ENCODE measurements at places on chromosomes 1 and 21.

DNA sequence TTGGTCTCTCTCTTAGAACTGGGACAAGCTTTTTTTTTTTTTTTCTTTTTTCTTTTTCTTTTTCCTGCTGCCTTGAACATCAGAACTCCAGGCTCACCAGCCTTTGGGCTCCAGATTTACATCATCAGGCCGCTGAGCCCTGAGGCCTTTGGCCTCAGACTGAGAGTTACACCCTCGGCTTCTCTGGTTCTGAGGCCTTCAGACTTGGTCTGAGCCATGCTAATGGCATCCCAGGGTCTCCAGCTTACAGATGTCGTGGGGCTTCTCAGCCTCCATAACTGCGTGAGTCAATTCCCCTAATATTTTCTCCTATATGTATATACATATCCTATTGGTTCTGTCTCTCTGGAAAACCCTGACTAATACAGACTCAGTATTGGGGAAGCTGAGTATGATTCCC lies 36.5 kb upstream of the RC3H1 start:
- no peak for DNase-seq
- no peak overlapping the region for H3K4me3 ChIP-seq
- no peaks in the 10 kb centered on the region for H3K4me1 ChIP-seq
- no peaks in the 10 kb centered on the region for H3K27me3 ChIP-seq
- no peak overlapping the region for H3K27ac ChIP-seq

GRCh38 chr1:40773748-40774265 lies 9.8 kb upstream of the KCNQ4 start:
- no peak for DNase-seq
- H3K4me3 ChIP-seq = no peak overlapping the region
- peaks cover 43% of the 10 kb centered on the region for H3K36me3 ChIP-seq
- H3K27me3 ChIP-seq = no peaks in the 10 kb centered on the region

GRCh38 chr1:245969283-245969682 lies 537.8 kb downstream of the SMYD3 start:
- H3K36me3 ChIP-seq = no peaks in the 10 kb centered on the region
- no peak overlapping the region for H3K4me3 ChIP-seq
- no peak for DNase-seq

DNA sequence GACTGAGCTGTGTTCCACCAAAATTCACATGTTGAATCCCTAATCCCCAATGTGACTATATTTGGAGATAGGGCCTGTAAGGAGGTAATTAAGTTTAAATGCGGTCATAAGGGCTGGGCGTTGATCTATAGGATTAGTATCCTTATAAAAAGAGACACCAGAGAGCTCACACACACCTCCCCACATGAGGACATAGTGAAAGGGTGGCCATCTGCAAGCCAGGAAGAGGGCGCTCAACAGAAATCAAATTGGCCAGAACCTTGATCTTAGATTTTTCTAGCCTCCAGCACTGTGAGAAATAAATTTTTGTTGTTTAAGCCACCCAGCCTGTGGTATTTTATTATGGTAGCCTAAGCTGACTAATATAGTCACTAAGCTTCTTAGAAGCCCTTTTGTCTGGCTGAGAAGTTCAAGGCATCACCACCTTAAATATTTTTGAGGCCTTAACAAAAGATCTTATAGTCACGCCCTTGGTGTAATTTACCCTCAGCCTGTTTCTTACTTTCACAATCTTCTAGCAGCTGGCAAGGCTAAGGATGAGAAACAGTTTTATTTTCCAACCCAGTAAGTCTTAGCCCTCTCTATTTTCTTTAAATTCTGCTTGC lies 28.8 kb downstream of the GORAB start:
- H3K4me1 ChIP-seq = no peaks in the 10 kb centered on the region
- H3K4me3 ChIP-seq = no peak overlapping the region
- H3K36me3 ChIP-seq = no peaks in the 10 kb centered on the region
- no peak for DNase-seq

- peaks cover 68% of the 10 kb centered on the region for H3K27me3 ChIP-seq
- peak overlapping the region; percentile 20 for H3K4me3 ChIP-seq
- no peaks in the 10 kb centered on the region for H3K36me3 ChIP-seq
These were observed 128.7 kb upstream of the DPYD start for GRCh38 chr1:98049370-98050135.

GRCh38 chr1:183148599-183148998 lies 37.5 kb upstream of the LAMC2 start:
- DNase-seq = peak; percentile 42
- no peaks in the 10 kb centered on the region for H3K27me3 ChIP-seq
- H3K27ac ChIP-seq = peak overlapping the region; percentile 31
- peaks cover 14% of the 10 kb centered on the region for H3K4me1 ChIP-seq

DNA sequence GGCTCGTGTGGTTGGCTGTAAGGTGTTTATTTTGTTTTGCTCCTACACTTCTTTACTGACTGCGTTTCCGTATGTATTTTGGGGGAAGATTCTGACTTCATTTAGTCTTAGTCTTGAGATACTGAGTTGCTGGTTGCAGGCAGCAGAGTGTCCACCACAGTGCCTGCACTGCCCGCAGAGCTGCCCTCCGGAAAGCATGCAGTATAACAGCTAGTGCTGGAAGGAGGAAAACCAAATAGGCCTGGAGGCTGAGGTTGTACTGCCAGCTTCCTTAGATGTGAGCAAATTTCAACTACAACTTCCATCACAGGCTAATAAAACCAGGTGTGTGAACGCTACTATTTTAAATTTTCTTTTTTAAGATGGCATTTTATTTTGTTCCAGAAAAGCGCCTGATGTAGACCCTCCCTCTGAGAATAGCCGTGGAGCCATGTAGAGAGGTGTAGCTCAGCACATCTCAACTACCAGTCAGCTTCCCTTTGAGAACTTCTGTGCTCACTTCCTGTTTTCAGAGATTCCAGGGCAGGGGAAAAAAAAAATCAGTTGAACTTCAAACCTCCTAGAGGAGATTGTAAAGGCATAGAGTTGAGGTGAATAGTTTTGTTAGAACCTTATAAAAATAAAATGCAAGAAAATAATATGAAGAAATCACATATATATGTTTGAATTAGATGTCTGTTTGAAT lies 17.6 kb downstream of the LMO4 start:
- no peak overlapping the region for H3K4me3 ChIP-seq
- no peaks in the 10 kb centered on the region for H3K27me3 ChIP-seq
- peaks cover 19% of the 10 kb centered on the region for H3K4me1 ChIP-seq
- peak overlapping the region; percentile 53 for H3K27ac ChIP-seq

GRCh38 chr1:206422525-206422924 lies 47.8 kb upstream of the IKBKE start:
- peaks cover 10% of the 10 kb centered on the region for H3K36me3 ChIP-seq
- no peak for DNase-seq
- H3K27me3 ChIP-seq = no peaks in the 10 kb centered on the region
- H3K4me1 ChIP-seq = peaks cover 3% of the 10 kb centered on the region
- H3K27ac ChIP-seq = no peak overlapping the region

DNA sequence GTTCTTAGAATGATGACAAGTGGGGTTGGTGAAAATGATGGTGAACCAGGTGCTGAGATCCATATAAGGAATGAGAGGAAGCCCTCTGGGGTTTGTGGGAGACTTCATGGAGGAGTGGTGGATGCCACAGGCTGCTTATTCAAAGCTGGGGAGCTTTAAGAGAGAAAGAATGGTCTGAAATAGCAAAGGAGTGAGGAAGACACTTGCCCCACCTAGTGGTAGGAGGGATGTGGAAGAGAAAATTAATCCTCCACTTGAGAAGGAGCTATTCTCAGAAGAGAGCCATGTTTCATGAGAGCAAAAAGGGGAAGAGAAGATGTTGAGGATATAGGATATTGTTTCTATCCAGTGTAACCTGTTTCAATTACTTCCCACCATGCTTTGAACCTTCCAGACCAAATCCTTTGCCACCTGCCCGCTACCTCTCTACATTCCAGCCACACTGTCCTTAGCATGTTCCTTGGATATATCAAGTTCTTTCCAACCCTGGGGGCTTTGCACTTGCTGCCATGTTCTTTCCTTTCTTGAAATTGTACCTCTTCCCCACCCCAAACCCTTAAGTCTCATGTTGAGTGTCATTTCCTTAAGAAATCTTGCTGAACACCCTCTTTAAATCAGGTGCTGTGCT lies 19.6 kb upstream of the ZNF648 start:
- H3K4me3 ChIP-seq = no peak overlapping the region
- peaks cover 3% of the 10 kb centered on the region for H3K4me1 ChIP-seq
- no peaks in the 10 kb centered on the region for H3K36me3 ChIP-seq
- DNase-seq = peak; percentile 21
- H3K27ac ChIP-seq = no peak overlapping the region

DNA sequence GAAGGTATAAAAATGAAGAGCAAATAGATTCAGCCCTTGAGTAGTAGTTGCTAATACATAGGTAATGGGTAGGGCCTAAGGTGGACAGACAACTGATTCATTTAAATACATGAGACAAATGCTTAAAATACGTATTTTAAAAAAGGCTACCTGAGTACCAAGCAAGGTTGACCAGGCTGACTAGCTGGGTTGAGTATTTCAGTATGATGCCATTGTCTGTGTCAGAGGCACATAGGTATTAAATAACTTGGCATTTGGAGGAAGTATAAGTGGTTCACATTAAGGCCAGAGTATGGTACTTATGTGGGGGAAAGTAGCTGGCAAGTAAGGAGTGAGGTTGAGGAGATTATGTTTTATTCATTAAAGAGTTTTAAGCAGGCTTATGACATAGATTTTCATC lies 19.4 kb downstream of the NEK7 start:
- no peak overlapping the region for H3K4me3 ChIP-seq
- H3K27me3 ChIP-seq = no peaks in the 10 kb centered on the region
- H3K36me3 ChIP-seq = no peaks in the 10 kb centered on the region
- no peak overlapping the region for H3K27ac ChIP-seq

- H3K4me3 ChIP-seq = no peak overlapping the region
- H3K27me3 ChIP-seq = no peaks in the 10 kb centered on the region
- no peak for DNase-seq
- peaks cover 6% of the 10 kb centered on the region for H3K4me1 ChIP-seq
- H3K27ac ChIP-seq = no peak overlapping the region
- no peaks in the 10 kb centered on the region for H3K36me3 ChIP-seq
These were observed 25.0 kb downstream of the MCOLN2 start for GRCh38 chr1:84971957-84972356.

DNA sequence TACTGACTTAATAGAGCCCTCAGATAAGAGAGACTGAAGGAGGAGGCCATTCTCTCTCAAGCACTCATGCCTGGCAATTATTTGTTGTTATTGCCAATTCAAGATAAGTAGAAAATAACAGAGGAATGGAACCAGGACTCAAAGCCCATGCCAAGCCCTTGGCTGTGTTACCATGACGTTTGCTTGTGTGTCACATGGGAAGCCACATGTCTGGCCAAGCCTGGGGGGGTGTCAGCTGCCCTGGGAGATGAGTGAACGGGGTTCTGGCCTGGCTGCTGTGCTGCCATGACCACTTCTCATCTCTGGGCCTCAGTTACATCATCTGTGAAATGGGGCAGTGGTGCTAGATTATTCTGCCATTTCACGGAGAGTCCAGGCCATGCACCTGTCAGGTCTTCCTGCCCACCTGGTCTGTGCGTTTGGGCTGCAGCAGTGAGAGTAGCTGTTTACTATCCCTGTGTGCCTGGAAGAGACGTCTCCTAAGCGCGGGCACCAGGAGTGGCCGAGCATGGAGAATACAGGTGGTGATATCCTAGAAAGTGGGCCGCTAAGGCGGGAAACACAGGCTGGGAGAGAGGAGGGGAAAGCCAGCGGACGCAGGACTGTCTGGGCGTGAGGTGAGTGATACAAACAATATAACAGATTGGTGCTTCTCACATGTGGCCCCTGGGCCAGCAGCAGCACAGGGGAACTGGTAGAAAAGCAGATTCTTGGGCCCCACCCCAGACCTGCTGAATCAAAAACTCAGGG lies 67.8 kb downstream of the MAN1C1 start:
- H3K36me3 ChIP-seq = no peaks in the 10 kb centered on the region
- no peak overlapping the region for H3K27ac ChIP-seq
- H3K4me3 ChIP-seq = no peak overlapping the region
- no peak for DNase-seq
- peaks cover 6% of the 10 kb centered on the region for H3K4me1 ChIP-seq

DNA sequence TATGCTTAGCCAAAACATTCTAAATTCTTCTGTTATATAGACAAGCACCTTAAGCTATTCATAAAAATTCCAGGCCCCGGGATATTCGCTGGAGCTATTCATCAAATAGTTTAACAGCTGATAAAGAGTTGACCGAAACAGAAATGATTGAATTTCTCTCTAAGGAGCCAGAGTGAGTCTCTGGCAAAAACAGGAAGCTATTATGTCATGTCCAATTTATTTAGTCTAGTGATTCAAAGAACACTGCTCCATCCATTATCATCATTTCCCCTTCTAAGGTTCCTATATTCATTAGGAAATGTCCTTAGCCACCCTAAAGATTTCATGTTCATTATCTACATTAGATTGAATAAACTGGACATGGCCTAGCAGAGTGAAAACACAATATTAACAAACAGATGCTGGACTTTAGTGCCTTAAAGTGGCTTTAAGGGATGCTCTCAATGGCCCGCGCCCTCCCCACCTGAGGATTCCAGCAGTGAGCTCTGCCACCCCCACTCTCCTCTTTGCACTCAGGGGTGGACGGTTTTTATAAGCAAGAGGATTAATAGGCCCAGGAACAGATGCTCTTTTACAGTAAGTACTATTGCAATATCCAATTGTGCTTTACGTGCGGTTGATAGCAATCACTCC lies 122.1 kb upstream of the RGS1 start:
- H3K27ac ChIP-seq = no peak overlapping the region
- no peaks in the 10 kb centered on the region for H3K27me3 ChIP-seq
- DNase-seq = no peak
- peaks cover 3% of the 10 kb centered on the region for H3K4me1 ChIP-seq
- no peaks in the 10 kb centered on the region for H3K36me3 ChIP-seq

GRCh38 chr1:1128454-1129139 lies 12.7 kb upstream of the C1orf159 start:
- peak overlapping the region; percentile 64 for H3K4me3 ChIP-seq
- H3K36me3 ChIP-seq = no peaks in the 10 kb centered on the region
- peaks cover 70% of the 10 kb centered on the region for H3K4me1 ChIP-seq
- H3K27ac ChIP-seq = peak overlapping the region; percentile 90
- DNase-seq = no peak
- no peaks in the 10 kb centered on the region for H3K27me3 ChIP-seq

GRCh38 chr21:42974832-42975820 lies 764 bp downstream of the PKNOX1 start:
- peaks cover 12% of the 10 kb centered on the region for H3K4me1 ChIP-seq
- peak; percentile 43 for DNase-seq
- peaks cover 6% of the 10 kb centered on the region for H3K36me3 ChIP-seq
- H3K27me3 ChIP-seq = no peaks in the 10 kb centered on the region
- peak overlapping the region; percentile 94 for H3K27ac ChIP-seq
- peak overlapping the region; percentile 82 for H3K4me3 ChIP-seq
